ENCODE measurements at places on chromosomes 3 and 15. TPM values are rescaled to one million over a fixed set of nuclear protein-coding genes. Genes with fewer than 3 reads are reported as not detected.

DNA sequence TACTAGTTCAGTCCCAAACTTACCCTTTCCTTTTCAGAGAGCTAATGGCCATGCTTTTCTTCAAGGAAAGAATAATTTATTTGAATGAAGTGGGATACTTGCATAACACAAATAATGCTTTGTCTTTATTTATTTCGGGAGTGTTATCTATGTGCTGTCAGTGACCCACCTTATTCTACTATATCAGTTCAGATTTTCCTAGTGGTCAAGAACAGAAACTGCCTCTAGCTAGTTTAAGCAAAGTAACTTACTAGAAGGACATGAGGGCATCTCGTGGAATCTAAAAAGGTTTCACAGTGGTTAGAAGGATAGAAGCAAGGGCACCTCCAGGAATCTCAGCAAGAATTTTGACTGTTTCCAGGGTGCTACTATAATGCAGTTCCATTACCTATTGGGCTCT, 3.8 kb upstream of the TIMMDC1 start:
- DNase-seq: no peak
- no peak overlapping the region for H3K4me3 ChIP-seq
- H3K27me3 ChIP-seq: no peaks in the 10 kb centered on the region
- H3K4me1 ChIP-seq: no peaks in the 10 kb centered on the region
- H3K36me3 ChIP-seq: no peaks in the 10 kb centered on the region

GRCh38 chr3:87478716-87479115, 202.3 kb upstream of the POU1F1 start:
- H3K27me3 ChIP-seq: no peaks in the 10 kb centered on the region
- DNase-seq: no peak
- H3K27ac ChIP-seq: no peak overlapping the region
- H3K4me1 ChIP-seq: no peaks in the 10 kb centered on the region
- H3K4me3 ChIP-seq: no peak overlapping the region
- H3K36me3 ChIP-seq: no peaks in the 10 kb centered on the region

DNA sequence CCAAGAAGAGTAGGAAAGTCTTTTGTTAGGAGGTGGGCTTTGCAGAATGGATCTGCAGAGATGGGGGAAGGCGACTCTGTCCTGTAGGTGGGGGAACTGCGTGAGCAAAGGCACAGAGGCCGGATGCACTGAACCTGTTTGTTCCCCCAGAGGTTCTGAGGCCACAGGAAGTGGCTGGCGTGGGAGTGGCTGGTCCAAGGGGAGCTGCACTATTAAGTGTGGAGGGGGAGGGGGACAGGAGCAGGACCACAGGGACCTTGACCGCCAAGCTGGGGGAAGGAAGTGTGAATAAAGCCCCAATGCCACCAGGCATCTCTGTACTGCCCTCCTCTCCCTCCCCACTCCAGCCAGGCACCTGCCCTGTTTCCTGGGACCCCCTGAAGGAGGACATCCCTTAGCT, 51.8 kb downstream of the CYP11A1 start:
- peaks cover 4% of the 10 kb centered on the region for H3K4me1 ChIP-seq
- DNase-seq: no peak
- H3K36me3 ChIP-seq: no peaks in the 10 kb centered on the region

DNA sequence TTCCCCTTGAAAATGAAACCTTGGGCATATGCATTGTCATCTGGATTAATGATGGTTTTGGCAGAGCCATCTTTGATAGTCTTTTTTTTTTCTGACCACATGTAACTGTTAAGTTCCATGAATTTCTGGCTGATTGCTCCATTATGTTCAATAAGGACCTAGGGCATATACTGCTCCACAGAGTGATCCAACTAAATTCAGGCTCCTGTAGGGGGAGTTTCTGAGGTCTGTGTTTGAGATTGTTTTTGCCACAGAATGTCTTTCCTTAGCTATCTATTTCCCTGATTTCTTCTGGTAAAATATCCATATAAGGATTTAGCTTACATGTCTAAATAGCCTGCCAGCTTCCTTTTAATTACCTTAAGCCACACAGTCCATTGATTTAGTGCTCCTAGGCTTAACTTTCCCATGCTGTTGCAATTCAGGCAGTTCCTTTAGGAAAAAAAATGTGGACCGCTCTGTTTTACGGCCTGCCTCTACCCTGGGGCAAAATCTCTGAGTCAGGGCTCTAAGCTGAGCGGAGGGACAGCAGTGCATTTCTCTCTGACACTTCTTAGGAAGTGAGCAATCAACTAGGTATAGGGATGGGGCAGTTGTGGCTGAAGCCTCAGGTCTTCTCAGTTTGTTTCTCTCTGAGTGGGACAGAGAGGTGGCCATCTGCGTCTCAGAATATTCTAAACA, 796.2 kb downstream of the NR2F2 start:
- H3K4me3 ChIP-seq: no peak overlapping the region
- H3K27ac ChIP-seq: no peak overlapping the region

- no peaks in the 10 kb centered on the region for H3K27me3 ChIP-seq
- peaks cover 30% of the 10 kb centered on the region for H3K4me1 ChIP-seq
- no peaks in the 10 kb centered on the region for H3K36me3 ChIP-seq
- no peak overlapping the region for H3K4me3 ChIP-seq
Measured at GRCh38 chr3:129655291-129655700, 48.8 kb upstream of the PLXND1 start.

- H3K4me1 ChIP-seq: no peaks in the 10 kb centered on the region
- no peak overlapping the region for H3K4me3 ChIP-seq
- no peaks in the 10 kb centered on the region for H3K36me3 ChIP-seq
- DNase-seq: no peak
Measured at GRCh38 chr3:20905210-20905805, 719.3 kb upstream of the SGO1 start.

DNA sequence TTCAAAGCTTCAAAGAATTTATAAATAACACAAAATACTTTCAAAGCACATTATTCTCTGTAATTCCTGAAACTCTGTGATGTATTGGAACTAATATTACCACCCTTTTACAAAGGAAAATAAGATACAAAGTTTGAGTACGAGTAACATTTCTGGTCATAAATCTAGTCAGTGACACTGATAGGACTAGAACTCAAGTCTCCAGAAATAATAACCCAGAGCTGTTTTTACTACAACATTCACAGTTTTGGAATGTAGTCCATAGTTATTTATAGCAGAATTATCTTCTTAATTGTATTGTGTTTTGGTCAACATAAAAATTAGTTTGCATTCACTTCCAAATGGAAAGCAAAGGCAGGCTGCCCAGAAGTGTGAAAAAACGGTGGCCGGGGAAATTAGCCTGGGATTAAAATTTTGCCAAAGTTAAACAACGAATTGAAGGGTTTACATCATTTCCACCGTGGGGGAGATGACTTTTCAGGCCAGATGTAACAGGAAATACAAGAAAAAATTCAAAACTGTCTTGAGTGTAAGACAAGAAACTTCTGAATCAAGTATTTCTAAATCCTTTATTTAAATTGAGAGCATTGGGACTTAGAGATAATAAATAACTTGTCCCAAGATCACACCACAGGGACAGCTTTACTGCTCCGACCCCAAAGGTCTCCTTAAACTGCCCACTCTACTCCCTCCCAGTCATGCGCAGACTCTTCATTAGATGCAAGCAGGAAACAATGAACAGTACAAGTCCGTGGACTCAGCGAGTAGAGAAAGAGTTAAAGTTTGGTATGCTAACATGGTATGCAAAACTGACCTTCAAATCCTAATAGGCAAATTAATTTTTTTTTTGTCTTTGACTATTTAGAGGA, 74.3 kb upstream of the VGLL4 start:
- H3K4me1 ChIP-seq: peaks cover 21% of the 10 kb centered on the region
- no peak for DNase-seq
- no peaks in the 10 kb centered on the region for H3K36me3 ChIP-seq
- H3K27ac ChIP-seq: peak overlapping the region; percentile 90
- no peaks in the 10 kb centered on the region for H3K27me3 ChIP-seq

The DLL4 gene
- 0.31 TPM for total RNA-seq

The SHQ1 gene
- 21.0 TPM for total RNA-seq

The TTLL13 gene
- total RNA-seq: 0.39 TPM
